Islet precursor cell (in vitro differentiated cells): ENCODE measurements at places on chromosomes 3 and 15.

DNA sequence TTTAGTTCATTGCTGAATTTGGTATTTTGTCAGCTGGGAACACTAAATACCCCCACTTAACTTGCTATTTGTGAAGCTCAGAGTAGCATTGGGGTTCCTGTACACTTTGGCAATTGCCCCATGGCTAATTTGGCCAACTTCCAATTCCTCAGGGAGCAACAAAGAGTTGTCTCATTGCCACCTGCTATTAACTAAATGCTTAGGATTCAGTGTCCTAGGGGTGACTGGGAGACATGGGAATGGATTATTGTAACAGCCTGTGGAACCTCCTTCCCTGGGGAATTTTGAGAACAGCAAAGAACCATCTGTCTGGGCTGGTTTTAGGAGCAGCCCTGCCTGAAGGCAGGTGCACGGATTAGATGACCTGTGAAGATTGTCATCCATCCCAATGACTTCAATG is 437.4 kb upstream of the TPRG1 start:
- no peak for DNase-seq

GRCh38 chr3:129586746-129587430 is 19.6 kb downstream of the PLXND1 start:
- DNase-seq, result no peak

- peak; percentile 65 for DNase-seq
Measured at GRCh38 chr3:124256599-124256998, 264.7 kb upstream of the ROPN1 start.

DNA sequence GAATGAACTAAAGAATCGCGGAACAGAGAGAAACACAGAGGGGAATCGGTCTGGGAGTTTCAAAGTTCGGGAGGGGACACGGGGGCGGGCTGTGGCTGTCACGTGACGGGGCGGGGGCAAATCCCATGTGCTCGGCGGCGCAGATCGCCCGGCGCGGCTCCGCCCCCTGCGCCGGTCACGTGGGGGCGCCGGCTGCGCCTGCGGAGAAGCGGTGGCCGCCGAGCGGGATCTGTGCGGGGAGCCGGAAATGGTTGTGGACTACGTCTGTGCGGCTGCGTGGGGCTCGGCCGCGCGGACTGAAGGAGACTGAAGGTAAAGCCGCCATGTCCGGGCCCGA is at the start of gene EIF4G1:
Gene EIF4G1 (plus strand): TSS at position 244 of the 337 bp plus-strand sequence. CDS start 1,191 bp downstream, outside the sequence.
- DNase-seq, result peak; percentile 97

GRCh38 chr15:74399511-74400312 is 32.3 kb upstream of the CYP11A1 start:
- no peak for DNase-seq

DNA sequence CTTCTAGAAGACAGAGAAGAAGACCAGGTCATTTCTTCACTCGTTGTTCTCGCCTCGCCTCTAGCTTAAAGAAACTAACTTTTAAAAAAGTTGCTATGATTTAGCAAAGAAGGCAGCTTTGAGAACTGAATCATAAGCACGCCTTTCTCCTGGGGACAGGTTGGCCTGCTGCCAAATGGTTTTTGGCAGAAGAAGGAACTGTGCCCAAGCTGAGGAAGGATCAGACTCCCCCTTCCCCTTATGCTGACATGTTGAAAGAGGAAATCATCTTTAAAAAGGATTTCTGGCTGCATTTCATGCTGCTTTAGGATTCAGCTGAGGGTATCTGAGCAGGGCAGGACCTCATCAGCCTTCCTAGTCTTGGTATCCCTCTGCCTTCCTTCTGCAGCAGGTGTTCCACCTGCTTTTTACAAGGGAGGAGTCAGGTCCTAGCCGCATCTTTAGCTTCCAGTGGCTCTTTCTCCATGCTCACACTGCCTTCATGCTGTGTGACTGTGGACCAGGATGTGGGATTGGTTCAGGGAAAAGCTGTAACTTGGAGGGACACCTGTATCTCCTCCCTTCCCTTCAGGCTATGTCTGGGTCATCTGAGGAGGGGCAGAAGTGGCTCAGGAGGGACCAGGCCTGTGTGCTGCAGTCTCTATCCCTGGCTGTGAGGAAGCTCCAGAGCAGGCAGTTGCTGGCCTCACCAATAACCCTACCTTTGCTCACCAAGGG is 34.1 kb upstream of the HACD2 start:
- DNase-seq, result no peak

DNA sequence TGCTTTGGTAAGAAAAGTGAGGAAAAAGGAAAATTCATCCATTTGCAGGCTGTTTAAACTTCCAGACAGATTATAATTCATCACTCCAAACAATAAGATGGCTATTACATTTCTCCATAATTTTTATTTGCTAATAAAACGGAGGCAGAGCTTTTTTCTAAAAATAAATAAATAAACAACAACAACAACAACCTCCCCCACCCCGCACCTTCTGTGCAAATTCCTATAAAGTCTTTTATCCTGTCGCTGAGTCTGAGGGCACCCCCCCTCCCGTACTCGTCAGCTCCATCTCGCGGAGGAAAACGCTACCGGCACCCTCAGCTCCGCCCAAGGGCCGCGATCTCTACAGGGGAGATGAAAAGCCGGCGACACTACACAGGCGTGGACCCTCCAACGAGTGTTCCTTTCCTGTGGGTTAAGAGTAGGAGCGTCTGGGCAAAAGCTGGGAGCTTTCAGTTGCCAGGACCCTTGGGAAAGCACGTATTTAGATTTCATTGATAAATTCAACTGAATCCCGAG is 1.0 kb upstream of the ATP1B3 start:
- DNase-seq, result peak; percentile 92

DNA sequence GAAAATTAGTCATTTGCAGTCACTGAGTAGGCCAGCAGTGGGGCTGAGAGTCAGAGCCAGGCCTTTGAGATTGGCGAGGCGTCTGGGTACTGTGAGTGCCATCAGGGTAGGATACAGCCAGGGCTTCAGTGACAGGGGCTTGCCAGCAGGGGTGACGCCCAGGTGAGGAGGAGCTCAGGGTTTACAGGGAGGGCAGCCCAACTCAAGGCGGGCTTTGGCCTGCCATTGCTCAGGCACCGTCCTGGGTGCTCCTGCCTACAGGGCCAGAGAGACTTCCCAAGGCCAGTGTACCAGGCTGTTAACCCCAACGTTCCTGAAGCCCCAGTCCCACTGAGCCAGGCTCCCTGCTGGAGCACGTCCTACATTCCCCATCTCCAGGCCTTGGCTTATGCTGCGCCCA is 152.0 kb downstream of the FBLN2 start:
- no peak for DNase-seq

DNA sequence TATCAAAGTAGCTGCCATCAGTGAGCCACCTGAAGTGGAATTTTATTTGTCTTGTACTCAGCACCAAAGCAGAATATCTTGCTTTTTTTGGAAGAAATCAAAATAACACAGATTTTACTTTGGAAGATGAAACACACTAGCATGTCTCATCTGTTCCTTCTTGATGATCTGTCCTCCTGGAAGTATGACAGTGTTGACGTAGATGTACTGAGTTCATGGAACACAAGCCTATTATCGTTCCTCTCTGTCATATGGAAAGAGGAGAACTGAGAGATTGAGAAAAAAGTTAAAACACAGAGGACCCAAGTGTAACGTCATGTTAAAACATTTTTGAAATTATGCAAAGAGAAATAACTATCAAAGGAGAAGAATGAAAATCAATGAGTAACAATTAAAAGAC is 340.2 kb downstream of the ROBO2 start:
- no peak for DNase-seq

DNA sequence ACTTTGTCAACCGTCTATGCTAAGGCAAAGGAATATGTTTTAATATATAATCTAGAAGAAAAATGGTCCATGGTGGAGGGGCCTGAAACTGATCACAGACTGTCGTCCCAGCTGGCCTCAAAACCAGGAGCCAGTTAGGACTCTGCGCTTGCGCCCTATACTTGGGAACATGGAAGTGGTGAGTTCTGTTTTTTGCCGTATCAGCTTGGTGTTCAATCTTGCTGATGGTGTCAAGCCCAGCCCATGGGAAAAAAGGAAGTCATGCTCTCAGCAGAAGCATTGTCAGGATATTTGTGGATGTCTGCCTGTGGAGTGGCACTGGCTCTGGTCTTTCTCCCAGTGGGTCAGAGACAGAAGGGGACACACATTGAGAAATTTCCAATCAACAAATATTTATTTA is 342.0 kb upstream of the CTDSPL start:
- DNase-seq, result no peak

DNA sequence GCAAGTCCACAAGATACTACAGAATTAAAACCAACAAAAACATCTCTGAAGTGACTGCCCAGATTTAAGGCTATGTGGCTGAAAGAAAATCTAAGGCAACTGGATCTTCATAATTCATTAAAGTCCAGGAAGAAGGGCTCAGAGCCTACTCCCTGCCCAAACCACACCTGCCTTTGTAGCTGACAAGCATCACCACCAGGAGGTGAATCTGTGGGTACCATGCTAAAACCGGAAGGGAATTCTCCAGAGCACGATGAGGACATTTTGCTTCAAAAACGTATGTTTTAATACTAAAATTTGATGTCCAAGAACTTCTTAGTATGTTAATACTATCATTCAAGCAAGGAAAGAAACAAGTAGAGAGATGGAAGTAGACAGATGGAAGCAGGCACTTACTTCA is 495.9 kb upstream of the NECTIN3 start:
- no peak for DNase-seq

DNA sequence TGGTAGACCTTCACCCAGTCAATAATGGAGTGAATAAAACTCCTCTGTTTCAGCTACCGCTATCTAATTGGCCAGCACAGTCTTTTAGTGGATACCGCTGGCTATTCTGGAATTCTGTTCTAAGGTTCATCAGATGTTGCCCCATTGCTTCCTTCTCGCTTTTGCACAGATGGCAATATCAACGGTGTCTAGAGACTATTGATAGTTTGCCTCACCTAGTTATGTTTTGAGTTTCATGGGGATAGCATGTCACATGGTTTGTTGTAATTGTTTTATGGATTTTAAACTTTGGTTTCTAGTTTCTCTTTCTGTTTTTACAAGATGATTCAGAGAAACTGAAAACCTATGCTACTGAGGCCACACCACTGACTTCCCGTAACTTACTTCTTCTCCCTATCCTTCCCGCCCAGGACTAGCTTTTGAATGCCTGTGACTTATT is 2.0 kb downstream of the XRN1 start:
- no peak for DNase-seq

DNA sequence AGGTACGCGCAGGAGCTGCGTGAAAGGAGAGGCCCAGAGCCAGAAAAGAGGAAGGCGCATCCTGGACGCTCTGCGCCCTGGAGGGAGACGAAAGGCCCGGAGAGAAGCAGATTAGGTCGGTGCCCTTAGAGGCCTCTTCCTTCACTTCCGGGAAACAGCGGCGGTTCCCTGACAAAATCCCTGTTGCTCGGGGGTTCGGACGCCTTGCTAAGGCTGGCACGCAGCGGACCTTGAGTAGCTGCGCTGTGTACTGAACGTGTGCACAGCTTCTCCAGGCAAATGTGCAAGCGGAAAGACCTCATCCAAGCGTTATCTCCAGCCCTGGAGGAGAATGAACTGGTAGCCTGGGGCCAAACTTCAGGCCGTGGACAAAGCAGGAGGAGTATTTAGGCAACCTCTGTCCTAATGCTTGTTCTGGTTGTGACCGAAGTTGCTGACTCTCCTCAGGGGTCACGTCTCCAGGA is 3.0 kb upstream of the SOX14 start:
- no peak for DNase-seq

GRCh38 chr3:34073961-34074360 is 275.5 kb downstream of the PDCD6IP start:
- no peak for DNase-seq

GRCh38 chr3:132285620-132285945 is 31.6 kb upstream of the ACP3 start:
- peak; percentile 55 for DNase-seq

DNA sequence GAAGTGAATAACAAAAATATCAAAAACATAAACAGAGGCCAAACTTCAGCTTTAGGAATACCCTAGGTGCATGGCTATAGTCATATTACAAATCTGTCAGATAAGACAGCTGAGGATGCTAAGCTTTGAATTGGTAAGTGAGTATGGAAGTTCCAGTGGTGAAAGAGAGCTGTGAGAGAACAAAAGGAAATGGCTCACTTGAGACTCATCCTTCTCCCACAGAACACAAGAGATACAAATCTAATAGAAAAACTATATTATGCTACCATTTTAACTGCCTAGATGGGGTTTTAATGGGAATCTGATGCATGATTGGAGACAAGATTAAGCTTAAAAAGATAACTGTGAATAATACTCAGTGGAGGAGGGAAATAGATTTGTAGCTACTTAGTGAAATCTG is 21.5 kb upstream of the PEX5L start:
- DNase-seq, result no peak

DNA sequence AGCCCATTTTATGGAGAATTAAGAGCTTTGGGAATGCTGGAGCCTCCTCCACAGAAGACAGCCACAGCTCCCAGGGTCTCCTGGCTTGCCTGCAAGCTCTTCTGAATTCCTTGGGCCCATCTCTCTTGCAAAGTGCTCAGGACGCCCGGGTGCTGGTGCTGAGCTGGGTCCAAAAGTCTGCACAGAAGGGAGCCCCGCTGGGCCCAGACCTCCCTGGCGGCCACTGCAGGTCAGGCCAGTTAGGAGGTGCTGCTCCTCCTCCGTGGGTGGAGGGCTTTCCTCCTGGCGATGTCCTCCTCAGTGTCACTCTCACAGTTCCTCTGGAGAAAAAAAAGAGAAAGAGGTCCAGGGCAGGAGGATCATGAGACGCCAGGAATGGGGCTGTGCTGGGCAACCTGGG is 74.5 kb upstream of the HERC1 start:
- no peak for DNase-seq

DNA sequence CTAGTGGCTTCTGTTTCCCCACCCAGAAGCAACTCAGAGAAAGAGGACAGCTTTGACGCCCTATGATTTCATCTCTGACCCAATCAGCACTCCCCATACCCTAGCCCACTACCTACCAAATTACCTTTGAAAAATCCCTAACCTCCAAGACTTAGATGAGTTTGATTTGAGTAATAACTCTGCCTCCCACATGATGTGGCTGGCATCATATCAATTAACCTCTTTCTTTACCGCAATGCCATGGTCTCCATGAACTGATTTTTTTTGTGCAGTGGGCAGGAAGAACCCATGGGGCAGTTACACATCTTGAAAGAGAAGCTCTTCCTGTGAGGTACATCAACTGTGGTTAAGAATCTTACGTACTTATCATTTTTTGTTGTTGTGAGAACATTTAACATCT is 25.5 kb upstream of the APOD start:
- no peak for DNase-seq

- DNase-seq, result no peak
Measured at GRCh38 chr3:152511904-152512303, 243.2 kb downstream of the MBNL1 start.

DNA sequence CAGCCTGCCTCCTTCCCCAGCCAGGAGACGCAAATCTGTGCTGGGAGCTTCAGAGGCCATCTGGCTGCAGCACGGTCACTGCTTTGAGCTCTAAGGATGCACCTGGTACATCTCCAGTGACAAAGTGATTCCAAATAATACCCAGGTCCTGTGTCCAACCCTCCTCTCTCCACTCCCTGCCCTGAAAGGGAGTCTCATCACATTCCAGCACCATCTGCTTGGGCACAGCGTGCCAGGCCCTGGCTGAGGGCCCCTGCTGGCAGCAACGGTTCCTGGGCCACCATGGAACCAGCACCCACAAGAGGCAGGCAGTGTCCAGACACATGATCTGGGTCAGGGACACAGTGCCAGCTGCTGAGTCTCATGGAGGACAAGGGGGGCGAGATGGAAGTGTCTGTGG is 81.3 kb downstream of the MTHFS start:
- DNase-seq, result no peak

GRCh38 chr3:41502481-41502880 is 303.2 kb downstream of the CTNNB1 start:
- no peak for DNase-seq
